ENCODE measurements at places on chromosomes 7 and 10. TPM values are rescaled to one million over a fixed set of nuclear protein-coding genes. Genes with fewer than 3 reads are reported as not detected.

DNA sequence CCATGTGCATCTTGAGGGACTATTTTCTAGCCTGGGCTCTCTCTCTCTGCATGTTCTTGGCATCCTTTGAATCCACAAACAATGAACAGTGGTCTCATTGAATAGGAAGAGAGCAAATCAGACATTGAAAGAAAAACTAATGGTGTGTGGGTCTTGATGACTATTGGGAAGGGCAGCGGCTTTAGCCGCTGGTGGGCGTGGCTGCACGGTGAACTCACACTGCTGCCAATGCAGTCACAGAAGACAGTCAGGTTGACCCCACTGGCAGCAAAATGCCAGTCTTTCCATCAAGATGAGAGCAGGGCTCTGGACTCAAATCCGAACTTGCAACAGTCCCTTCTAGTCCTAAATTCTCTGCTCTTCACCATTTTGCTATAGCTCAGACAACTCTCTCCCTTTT, 91.0 kb downstream of the ADARB2 start:
- H3K4me3 ChIP-seq, result no peak overlapping the region
- no peaks in the 10 kb centered on the region for H3K27me3 ChIP-seq
- no peak overlapping the region for H3K27ac ChIP-seq
- H3K36me3 ChIP-seq, result no peaks in the 10 kb centered on the region
- no peak for DNase-seq

GRCh38 chr7:151009327-151010036, 14.8 kb downstream of the ATG9B start:
- DNase-seq, result no peak
- no peaks in the 10 kb centered on the region for H3K4me1 ChIP-seq
- no peak overlapping the region for H3K4me3 ChIP-seq
- H3K27me3 ChIP-seq, result no peaks in the 10 kb centered on the region

Gene CPVL
- not detected for total RNA-seq

Gene MSS51
- 1.0 TPM for total RNA-seq

DNA sequence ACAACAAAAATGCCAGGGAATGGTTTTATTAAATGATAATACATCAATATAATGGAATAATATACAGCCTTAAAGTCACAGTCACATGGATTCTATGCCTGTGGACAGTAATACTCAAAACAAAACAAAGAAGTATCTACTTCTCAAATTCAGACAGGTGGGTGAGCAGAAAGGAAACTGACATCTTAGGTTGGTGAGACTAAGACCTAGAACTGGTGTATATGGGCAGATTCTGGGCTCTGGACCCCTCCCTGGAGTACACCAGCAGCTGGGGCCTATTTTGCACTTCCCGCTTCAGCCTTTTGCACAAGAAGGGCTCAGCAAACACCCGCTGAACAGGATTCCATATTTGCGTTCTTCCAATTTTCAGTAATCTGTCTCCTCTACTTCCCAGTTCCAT, 5.4 kb upstream of the FIS1 start:
- no peak overlapping the region for H3K27ac ChIP-seq
- no peak for DNase-seq
- H3K4me1 ChIP-seq, result peaks cover 15% of the 10 kb centered on the region

Gene GPR26
- total RNA-seq, result not detected

Gene PPP1R9A
- not detected for total RNA-seq

- peaks cover 5% of the 10 kb centered on the region for H3K4me1 ChIP-seq
- H3K4me3 ChIP-seq, result no peak overlapping the region
- H3K27me3 ChIP-seq, result no peaks in the 10 kb centered on the region
- peak; percentile 46 for DNase-seq
- 0 out of 2 replicates have a peak overlapping the region, but pooled peaks have one; percentile 6 for H3K27ac ChIP-seq
- 0 out of 2 replicates have a peak, but pooled peaks cover 11% of the 10 kb centered on the region for H3K36me3 ChIP-seq
Measured at GRCh38 chr7:75048435-75049379, 24.9 kb downstream of the RCC1L start.

Gene CDC14C
- 0.11 TPM for total RNA-seq

Gene OIT3
- not detected for total RNA-seq

DNA sequence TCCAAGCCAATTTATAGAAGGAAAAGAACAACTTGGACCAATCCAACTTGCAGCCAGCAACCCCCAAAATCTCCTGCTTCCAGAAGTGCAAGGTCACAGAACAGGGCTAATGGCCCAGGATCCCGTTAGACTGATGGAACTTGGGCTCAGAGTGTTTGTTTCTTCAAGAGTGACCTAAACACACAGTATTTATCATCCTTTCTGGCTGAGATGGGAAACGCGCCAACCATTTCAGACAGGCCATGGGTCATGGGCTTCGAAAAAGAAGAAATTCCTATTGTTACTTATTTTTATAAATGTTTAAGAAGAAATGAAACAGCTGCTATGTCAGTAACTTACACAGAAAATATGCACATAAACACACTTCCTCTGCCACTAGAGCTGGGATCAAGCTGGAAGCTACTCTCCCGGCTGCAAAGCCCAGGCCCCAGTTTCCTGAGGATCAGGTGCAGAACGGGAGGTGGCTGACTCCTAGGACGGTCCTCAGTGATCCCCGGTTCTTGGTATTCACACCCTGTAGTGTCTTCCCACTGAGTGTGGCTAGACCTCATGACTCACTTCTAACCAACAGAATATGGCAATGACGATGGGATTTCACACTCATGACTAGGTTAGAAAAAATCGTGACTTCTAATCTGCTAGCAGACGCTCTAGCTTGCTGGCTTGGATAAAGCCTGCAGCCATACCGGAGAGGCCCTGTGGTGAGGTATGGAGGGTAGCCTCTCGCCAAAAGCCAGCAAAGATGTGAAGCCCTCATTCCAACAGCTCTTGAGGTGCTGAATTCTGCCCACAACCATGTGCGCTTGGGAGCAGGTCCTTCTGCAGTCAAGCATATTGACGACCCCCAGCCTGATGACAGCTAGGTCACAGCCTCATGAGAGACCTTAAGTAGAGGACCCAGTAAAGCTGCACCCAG, 60.2 kb downstream of the CHST15 start:
- peak; percentile 78 for DNase-seq
- H3K4me1 ChIP-seq, result no peaks in the 10 kb centered on the region
- H3K27ac ChIP-seq, result no peak overlapping the region
- no peak overlapping the region for H3K4me3 ChIP-seq

- H3K36me3 ChIP-seq, result no peaks in the 10 kb centered on the region
- peaks cover 67% of the 10 kb centered on the region for H3K27me3 ChIP-seq
- no peak for DNase-seq
- H3K27ac ChIP-seq, result no peak overlapping the region
Measured at GRCh38 chr7:157682064-157682945, 345.5 kb downstream of the DNAJB6 start.

DNA sequence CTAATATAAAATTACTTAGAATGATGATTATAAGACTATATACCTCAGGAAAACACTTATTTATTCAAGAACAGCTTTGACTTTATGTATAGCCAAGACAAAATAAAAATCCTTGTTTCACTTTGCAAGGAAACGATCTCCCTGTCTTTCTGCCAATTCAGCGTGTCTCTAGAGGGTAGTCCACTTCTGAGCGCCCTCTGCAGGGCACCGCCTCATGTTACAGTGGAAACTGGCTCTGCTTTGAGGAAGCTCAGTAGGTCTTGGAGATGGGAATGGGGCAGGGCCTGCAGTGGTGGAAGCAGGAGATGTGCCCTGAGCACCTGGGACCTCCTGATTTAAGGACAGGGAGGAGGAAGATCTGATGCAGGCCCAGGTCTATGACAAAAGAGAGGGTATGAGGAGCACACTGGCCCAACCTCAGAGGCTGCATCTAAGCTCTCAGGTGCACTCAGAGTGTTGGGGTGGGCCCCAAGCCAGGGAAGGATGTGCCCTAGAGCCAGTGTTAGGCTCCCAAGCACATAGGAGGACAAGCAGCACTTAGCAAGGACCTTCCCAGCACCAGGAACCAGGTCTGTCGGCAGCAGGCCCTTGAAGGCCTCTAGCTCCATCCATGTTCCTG, 481.0 kb downstream of the TNS3 start:
- no peak overlapping the region for H3K27ac ChIP-seq
- H3K4me3 ChIP-seq, result peak overlapping the region; percentile 52
- H3K27me3 ChIP-seq, result no peaks in the 10 kb centered on the region
- peaks cover 5% of the 10 kb centered on the region for H3K4me1 ChIP-seq
- H3K36me3 ChIP-seq, result no peaks in the 10 kb centered on the region

Gene PNLIPRP1
- total RNA-seq, result not detected

- no peak overlapping the region for H3K27ac ChIP-seq
- H3K36me3 ChIP-seq, result no peaks in the 10 kb centered on the region
- peak; percentile 47 for DNase-seq
- no peaks in the 10 kb centered on the region for H3K27me3 ChIP-seq
Measured at GRCh38 chr10:97314671-97315070, 4.4 kb upstream of the FRAT1 start.

Gene TBX20
- total RNA-seq, result not detected

DNA sequence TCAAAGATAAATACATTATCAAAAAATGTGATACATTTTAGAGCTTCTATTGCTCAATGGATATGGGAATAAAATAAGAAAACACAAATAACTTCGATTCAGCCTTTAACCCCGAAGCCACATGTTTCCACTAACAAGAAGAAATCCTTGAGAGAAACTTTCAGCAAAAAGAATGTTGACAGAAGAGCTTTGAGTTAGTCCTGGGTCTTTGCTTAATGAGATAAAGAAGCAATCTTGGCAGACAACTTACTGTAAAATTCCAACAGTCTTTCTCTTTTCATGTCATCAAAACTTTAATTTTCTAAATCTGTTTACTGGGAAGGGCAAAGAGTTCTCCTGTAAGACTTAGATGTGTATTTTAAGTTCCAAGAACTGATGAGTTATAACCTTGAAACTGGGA, 810.2 kb downstream of the CNTNAP2 start:
- H3K27me3 ChIP-seq, result no peaks in the 10 kb centered on the region
- H3K36me3 ChIP-seq, result no peaks in the 10 kb centered on the region
- H3K27ac ChIP-seq, result no peak overlapping the region
- no peak overlapping the region for H3K4me3 ChIP-seq
- no peaks in the 10 kb centered on the region for H3K4me1 ChIP-seq

Gene CXCL12
- total RNA-seq, result 364 TPM

GRCh38 chr10:63972949-63973827, 452.0 kb downstream of the REEP3 start:
- no peaks in the 10 kb centered on the region for H3K36me3 ChIP-seq
- DNase-seq, result no peak
- no peak overlapping the region for H3K27ac ChIP-seq
- no peaks in the 10 kb centered on the region for H3K27me3 ChIP-seq
- H3K4me1 ChIP-seq, result no peaks in the 10 kb centered on the region

GRCh38 chr10:21521751-21522533, 3.5 kb downstream of the SKIDA1 start:
- no peaks in the 10 kb centered on the region for H3K36me3 ChIP-seq
- no peak overlapping the region for H3K4me3 ChIP-seq
- peaks cover 27% of the 10 kb centered on the region for H3K4me1 ChIP-seq
- H3K27me3 ChIP-seq, result no peaks in the 10 kb centered on the region
- H3K27ac ChIP-seq, result no peak overlapping the region
